ENCODE measurements at places on chromosomes 11 and 22.

GRCh38 chr11:122127020-122127419 lies 11.0 kb upstream of the BLID start:
- no peak for DNase-seq

GRCh38 chr22:21104126-21104691 lies 58.5 kb downstream of the LRRC74B start:
- no peak for DNase-seq

GRCh38 chr11:104619751-104620150 lies 278.5 kb downstream of the CASP12 start:
- no peak for DNase-seq

DNA sequence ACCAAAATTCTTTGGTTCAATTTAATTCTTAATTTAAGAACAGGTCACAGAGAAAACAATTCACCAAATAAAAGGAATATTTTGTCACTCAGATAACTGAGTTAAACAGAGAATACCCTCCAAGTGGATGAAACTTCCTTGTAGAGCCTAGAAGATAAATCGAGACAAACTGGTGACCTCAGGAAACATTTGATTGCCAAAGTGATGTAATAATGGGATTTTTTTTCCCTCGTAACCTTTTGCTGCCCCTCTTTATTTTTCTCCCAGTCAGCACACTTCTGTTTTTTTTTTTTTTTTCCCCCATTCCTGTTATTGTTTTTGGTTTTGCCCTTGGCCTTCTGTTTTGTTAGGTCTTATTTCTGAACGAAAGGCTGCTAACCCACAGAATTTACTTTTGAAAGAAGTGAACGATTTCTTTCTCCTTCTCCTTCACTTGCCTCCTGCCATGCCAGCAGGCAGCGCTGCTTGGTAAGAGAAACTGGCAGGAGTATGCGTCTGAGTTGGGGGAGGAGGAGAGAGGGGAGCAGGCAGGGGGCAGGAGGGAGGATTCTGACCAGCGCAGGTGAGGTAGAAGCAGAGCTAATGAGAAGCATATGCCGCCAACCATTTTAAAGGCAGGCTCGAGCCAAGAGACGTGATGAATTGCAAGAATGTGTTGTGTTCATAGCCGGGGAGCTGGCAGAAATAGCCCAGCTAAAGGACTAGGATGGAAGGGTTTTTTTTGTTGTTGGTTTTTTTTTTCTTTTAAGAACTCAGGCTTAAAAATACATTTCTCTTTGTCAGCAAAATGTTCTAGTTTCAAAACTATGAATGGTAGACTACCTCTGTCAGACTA lies 121.9 kb upstream of the MTMR2 start:
- peak; percentile 76 for DNase-seq

DNA sequence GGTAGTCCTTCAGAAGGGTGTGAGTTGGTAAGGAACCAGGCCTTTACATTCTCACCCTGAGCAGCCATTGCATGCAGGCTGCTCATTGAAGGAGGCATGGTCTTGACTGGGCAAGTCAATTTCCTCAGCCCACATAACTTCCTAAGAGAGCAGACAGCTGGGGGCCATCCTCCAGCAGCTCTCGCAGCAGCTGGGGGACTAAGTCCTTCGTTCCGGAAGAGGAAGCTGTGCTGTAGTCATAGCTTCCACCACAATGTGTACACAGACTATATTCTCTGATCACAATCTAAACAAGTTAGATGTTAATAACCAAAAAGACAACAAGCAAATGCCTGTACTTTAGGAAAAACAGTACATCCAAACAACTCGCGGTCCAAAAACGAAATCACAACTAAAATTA lies 30.1 kb upstream of the MPPED1 start:
- peak; percentile 6 for DNase-seq

DNA sequence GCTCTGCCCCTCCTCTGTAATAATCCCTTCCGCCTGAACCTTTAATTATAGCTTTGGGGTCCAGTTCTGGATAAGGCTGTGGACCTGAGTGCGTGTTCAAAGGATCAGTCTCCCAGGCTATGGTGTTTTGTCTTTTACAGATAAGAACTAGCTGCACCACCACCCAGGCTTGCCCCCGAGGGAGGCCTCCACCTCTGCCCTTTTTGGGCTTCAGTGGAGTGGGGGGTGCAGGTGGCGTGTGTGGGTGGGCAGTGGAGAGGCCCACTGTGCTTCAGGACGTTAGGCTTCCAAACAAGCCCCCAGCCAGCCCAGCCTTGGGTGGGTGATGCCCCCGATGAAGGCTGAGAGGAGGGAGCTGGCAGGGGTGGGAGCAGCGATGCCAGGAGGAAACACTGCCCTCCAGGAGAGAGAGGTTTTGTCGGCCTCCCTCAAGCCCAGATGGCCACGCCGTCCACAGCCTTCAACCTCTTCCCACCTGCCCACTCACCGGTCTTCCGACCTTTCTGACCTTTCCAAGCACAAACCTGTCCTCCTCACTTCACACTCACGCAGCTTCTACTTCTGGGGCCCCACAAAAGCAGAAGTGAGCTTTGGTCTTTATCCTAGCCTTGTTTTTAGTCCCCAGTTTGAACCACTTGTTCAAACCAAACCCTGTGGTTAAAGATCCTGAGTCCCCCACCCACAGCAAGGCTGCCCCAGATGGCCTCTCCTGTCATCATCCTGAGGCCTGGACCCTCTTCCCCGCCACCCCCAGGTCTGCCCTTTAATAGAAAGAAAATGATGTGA lies 20.4 kb downstream of the PSMD13 start:
- DNase-seq = no peak

- DNase-seq = no peak
Observed at GRCh38 chr22:47850644-47851151, 1088.2 kb downstream of the TBC1D22A start.

DNA sequence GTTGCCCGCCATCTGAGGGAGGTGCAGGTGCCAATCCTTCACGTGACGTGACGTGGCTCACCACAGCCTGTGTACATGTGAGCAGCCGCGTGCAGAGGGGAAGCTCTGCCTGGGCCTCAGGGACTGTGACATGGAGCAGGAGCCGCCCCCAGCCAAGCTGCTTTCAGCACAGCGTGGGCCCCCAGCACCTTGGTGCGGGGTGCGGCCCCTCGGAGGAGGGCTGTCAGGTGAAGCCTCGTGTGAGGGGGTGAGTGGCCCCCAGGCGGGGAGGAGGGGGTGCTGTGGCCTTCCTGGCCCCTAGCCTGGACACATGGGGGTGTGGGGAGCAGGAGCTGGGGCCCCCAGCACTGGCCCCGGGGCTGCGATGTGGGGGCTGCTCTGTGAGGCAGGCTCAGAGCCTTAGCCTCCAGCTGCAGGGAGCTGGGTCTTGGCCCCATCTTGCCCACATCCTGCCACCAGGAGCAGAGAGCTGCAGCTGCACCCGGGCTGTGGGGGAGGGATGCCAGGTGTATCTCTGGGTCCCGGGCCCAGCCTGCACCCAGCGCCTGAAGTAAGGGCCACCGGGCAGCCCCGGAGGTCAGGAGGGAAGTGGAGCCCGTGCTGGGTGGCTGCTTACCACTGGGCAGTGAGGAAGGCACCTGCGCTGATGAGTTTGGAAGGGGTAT lies at the start of gene ADORA2A:
Gene ADORA2A (plus strand): TSS at position 100 of the 665 bp plus-strand sequence. CDS start 5,806 bp downstream, outside the sequence.
- DNase-seq = no peak

- DNase-seq = peak; percentile 100
Observed at GRCh38 chr22:40651563-40652501, 15.3 kb upstream of the MRTFA start.

GRCh38 chr11:113188371-113188834 lies 126.0 kb upstream of the TTC12 start:
- DNase-seq = peak; percentile 86

- peak; percentile 79 for DNase-seq
Observed at GRCh38 chr11:27358296-27358695, 4.7 kb downstream of the CCDC34 start.

DNA sequence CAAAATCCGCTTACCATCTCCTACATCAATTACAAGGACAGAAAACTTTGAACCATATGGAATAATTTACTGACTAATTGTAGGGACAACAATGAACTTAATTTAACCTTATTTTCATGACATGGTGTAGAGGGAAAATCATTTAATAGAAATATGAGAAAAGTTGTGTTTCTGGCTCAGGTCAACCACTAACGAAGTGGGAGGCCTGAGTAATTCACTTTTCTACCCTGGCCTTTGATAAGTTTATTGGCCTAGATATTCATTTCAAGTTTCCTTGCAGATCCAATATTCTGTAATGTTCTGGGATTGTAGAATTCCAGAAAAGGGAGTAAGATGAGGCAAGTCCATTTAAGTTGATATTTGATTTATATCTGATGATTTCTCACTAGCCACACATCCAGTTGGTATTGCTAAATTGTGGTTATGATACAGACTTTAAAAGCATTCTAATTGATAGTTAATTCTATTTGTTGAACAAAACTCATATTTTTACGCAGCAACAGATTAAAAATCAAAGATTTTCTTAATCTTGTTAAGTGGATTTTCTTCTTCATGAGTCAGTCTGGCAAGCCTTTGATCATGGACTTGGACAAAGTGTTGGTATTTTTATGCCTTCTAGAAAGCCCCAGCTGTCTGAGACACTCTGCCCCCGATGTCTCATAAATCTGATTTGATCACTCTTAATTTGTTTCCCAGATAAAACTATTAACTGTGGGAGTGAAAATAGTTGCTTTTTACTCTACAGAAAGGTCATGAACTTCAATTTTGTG lies 336.5 kb downstream of the TMEM135 start:
- DNase-seq = no peak

- DNase-seq = no peak
Observed at GRCh38 chr11:26675233-26675928, 46.5 kb downstream of the SLC5A12 start.

- no peak for DNase-seq
Observed at GRCh38 chr22:19566279-19567156, 42.3 kb upstream of the CLDN5 start.

DNA sequence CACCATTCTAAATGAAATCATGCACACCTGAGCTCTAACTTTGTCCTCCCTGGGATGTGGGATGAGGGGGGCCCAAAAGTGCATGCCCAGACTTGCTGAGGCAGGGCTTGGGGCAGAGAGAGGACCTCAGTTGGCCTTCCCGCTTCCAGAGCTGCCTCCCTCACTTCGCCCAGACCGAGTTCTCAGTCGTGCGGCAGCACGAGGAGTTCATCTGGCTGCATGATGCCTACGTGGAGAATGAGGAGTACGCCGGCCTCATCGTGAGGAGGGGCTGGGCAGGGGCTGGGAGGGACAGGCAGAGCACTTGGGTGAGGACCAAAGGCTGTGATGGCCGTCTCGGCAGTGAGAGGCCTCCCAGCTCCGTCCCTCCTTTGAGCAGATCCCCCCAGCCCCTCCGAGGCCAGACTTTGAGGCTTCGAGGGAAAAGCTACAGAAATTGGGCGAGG lies 8.2 kb downstream of the CFL1 start:
- no peak for DNase-seq

GRCh38 chr11:103636232-103636631 lies 400.2 kb upstream of the DDI1 start:
- DNase-seq = no peak

GRCh38 chr11:32184723-32185376 lies 94.0 kb downstream of the RCN1 start:
- DNase-seq = no peak

DNA sequence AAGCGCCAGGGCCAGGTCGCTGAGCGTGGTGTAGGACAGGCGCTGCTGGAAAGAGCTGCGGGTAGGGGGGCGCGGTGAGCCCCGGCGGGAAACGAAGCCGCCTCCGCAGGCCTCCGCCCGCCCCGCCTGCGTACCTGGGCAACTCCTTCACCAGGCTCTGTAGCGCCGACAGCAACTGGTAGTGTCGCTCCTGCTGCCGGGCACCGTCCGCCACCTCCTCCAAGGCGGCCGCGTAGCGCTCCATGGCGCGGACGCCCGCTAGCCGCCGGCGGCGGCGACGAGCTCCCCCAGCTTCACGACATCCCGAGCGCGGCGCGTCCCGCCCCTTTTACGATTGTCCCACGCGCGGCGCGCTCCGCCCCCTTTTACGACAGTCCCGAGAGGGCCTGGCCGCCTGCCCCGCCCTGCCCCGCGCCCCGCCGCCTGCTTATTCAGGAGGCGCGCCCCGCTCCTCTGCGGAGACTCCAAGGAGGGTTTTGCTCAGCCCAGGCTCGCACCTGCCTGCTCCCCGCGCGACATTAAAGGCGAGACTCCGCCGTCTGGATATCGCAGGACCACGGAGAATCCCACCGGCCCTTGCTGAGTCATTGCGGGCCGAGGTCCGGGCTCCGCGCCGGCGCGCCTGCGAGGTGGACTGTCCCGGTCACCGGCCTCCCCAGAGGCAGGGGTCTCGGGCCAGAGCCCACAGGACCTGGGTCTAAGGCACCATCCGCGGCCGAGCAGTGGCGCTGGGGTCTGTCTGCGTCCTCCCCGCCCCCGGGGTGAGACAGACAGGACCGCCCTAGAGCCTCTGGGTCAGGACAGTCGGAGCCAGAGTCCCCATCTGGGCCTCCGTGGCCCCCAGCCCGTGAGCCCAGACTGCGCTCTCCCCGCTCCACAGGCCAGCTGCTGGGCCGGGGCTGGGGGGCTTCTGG lies at the start of gene DGCR6L:
Gene DGCR6L (minus strand): TSS at position 316 of the 914 bp plus-strand sequence. CDS start 72 bp downstream, at position 244.
- peak; percentile 95 for DNase-seq

DNA sequence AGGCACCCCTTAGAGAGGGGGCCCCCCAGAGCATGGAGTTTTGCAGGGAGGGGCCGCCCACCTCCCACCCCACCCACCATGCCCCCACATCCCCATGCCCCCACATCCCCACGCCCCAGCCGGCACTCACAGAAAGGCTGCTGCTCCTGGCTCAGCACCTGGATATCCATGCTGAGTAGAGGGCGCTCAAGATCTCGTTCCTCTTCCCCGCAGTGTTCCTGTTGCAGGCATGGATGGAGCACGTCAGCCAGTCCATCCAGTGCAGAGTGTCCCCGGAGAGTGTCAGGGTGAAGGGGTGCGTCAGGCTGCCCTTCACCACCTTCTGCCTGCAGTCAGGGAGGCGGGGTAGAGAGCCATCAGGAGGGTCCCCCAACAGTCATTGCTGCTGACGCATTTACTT lies 156.2 kb downstream of the CRYBB2 start:
- DNase-seq = no peak

- DNase-seq = no peak
Observed at GRCh38 chr11:71286701-71287643, 34.6 kb upstream of the SHANK2 start.

- DNase-seq = no peak
Observed at GRCh38 chr22:41668971-41669911, 19.4 kb downstream of the SNU13 start.

GRCh38 chr22:46090036-46090591 lies 60.2 kb upstream of the PPARA start:
- DNase-seq = no peak

- DNase-seq = no peak
Observed at GRCh38 chr22:29316141-29316828, 788 bp upstream of the RASL10A start.

DNA sequence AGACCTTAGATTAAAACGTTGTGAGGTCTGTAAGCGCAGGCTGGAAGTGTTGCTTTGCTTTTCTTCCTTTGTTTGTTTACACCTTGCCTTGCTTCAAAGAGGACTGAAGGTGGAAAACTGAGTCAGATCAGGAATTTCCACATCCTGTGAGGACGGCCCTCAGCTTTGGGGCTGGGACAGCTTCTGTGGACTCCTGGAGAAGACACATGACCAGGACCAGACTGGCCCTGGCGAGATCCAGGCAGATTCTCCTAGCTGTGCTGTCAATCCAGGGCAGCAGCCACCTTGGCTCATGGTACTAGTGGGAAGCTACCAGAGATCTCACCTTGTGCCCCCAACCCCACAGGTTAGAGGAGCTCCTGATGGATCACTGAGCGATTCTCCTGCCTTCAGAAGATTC lies 1461.9 kb downstream of the TBC1D22A start:
- no peak for DNase-seq
